ENCODE measurements at places on chromosomes 13 and 19. TPM values are rescaled to one million over a fixed set of nuclear protein-coding genes. Genes with fewer than 3 reads are reported as not detected.
A peak's percentile ranks its signal among the peaks of the same experiment; 100 is the strongest.

DNA sequence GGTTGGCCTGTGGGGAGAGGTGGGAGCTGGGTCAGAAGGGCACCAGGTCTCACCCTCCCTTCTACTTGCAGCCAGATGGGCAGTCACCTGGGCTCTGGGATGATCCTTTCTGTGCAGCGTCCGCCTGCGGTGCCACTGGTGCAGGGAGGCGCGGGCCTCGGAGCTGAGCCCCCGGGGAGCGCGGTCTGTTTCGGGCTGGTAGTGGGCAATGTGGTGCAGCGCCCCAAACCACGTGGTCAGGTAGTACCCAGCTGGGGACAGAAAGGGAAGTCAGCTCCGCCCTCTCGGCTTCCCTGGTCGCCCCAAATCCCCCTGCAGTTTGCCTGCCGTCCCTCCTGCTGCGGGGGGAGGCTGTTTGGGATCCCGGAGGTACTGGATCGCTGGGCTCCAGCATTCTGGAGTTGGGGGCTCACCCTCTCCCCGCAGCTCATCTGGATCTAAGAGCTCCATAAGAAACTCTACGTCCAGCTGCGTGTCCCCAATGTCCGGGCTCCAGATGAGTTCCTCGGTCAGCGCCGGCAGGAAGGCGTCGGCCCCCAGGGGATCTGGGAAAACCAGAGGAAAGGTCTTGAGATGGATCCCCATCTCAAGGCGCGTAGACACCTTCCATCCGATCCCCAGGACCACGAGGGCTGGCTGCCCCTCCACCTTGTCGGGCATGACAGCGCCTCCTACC is 8.8 kb downstream of the RINL start:
- no peak for DNase-seq

DNA sequence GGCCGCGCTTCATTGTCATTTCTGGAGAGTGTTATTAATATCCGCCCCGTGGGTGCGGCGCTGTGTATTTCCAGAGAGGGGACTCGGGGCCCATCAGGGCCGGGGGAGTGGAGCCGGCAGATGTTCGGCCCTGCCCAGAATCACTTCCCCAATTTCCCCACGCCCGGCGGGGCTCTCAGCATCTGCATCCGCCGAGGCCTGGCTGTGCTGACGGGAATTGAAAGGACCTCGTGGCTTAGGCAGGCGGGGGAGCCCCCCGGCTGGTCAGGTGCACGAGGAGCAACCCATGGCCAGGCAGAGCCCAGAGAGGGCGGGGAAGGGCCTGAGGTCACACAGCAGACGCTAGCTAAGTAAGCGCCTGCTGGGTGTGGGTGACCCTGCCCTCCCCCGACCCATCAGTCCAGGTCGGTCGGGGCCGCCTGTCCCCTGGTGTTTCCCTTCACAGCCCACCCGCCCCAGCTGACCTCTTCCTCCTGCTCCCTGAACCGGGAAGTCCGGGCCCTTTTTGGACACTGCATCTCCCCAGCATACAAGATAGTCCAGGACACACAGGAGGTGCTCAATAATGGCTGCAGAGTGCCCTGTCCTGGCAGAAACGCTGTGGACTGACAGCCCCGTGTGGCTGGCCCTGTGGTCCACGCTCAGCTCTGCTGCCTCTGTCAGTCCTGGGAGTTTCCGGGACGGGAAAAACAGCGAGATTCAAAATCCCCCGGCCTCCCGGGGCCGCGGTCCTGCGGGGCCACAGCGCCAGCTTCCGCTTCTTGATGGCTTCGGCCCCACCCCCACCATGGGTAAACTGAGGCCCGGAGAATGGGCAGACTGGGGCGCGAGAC is 22.1 kb downstream of the ARID3A start:
- DNase-seq = peak; percentile 84

DNA sequence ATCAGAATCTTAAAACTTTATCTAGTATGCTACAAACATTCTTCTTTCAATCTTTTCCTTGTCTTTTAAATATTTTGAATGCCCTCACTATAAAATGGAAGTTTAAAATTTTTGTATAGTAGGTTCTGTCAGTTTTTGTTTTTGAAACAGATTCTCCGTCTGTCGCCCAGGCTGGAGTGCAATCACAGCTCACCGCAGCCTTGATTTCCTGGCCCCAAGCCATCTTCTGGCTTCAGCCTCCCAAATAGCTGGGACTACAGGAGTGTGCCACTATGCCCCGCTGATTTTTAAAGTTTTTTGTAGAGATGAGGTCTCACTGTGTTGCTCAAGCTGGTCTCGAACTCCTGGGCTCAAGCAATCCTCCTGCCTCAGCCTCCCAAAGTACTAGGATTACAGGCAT is 20.7 kb downstream of the PHF11 start:
- no peak for DNase-seq

DNA sequence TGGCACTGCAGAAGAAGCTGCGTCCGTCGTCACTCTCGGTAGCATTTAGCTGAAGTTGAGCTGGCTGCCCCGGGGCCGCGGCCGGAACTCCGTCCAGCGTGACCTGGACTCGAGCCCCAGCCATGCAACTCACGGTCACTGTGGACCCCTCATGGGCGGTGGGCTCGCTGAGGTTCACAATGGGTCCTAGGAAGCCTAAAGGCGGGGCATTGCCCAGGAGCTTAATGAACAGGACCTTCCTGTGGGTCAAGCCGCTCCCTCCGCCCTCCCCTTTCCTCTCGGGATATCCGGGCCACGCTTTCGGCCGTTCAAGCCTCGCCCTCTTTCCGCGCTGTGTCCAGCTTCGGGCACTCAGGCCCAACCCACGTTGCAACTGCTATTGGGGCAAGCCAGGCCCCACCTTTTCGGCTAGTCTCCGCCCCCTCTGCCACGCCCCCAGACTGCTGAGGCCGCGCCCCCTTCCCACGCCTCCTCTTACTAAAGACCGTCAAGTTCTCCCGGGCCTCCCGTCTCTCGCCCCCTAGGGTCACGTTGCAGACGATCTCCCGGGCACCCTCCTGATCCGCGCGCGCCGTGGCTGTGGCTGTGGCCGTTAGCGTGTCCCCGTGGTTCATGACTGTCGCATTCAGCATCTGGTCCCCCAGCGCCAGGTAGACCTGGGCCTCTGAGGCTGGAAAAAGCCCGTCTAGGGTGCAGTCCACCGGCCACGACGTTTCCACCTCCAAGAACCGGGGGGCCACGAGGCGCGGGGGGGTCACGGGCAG is 1.4 kb upstream of the RAVER1 start:
- DNase-seq = peak; percentile 96

DNA sequence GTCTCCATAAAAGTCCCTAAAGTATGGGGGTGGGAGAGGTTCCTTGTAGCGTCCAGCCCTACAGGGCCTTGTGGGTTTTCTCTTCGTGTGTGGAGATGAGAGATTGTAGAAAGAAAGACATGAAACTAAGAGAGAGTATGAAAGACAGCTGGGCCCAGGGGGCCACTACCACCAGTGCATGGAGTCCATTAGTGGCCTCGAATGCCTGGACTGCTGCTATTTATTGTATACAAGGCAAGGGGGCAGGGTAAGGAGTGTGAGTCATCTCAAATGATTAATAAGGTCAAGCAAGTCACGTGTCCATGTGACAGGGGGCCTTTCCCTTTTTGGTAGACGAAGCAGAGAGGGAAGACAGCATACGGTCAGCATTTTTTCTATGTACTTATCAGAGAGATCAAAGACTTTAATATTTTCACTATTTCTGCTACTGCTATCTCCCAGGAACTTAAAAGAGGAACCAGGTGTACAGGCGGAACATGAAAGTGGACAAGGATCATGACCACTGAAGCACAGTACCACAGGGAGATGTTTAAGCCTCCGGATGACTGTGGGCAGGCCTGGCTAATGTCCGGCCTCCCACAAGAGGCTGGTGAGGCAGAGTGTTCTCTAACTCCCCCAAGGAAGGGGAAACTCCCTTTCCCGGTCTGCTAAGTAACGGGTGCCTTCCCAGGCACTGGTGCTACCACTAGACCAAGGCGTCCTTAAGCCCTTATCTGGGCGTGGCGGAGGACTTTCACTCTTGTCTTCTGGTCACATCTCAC is 25.5 kb downstream of the FGF21 start:
- DNase-seq = no peak

- no peak for DNase-seq
Observed at GRCh38 chr19:42089191-42089750, 13.3 kb downstream of the ZNF574 start.

GRCh38 chr19:38842439-38843174 is 7.2 kb downstream of the HNRNPL start:
- no peak for DNase-seq

DNA sequence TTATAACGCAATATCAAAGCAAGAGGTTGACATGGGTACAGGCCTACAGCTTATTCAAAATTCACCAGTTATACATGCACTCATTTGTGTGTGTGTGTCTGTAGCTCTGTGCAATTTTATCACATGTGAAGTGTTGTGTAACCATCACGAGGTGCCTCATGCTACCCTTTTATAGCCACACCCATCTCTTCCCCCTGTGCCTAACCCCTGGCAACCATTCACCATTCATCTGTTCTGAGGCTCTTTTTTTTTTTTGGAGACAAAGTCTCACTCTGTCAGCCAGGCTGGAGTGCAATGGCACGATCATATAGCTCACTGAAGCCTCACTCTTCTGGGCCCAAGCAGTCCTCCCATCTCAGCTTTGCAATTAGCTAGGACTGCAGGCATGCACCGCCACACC is 78.4 kb downstream of the DPF1 start:
- DNase-seq = no peak

DNA sequence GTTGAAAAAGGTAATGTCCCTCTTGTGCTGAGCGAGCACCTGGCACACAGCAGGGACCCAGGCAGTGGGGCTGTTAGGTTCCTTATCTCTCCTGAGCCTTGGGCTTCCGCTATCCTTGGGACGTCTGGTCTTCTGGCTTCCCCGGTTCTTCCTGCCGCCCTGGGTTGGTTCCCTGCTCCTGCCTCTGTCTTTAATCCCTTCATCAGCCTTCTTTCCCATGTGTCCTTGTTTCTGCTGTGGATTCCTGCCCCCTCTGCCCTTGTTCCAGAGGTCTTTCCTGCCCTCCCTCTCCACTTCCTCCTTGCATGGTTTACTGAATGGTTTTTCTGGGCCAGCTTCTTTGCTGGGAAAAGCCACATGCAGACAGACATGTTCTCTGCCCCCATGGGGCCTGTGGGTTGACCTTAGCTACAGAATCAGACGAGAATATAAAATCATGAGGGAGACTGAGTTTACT is 2.6 kb downstream of the EPN1 start:
- peak; percentile 40 for DNase-seq

DNA sequence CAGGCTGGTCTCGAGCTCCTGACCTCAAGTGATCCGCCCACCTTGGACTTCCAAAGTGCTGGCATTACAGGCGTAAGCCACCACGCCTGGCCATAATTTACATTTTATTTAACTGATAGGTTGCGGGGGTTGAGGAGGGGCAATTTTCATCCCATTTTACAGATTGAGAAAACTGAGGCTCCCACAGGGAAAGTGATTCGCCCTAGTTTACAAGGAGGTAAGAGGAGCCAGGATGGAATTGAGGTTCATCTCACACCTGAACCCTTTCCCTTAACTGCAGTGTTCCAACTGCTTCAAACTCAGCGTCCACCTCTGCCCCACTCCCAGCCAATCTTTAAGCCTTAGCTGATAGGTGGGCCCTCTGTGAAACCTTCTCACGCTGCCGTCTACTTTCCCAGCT is 4.0 kb upstream of the NAPA start:
- no peak for DNase-seq

The ZNF837 gene
- 1.2 TPM for total RNA-seq

The ZAR1L gene
- total RNA-seq = not detected

The TYROBP gene
- total RNA-seq = 460 TPM

The MBD3L2 gene
- not detected for total RNA-seq

The IGFL3 gene
- not detected for total RNA-seq

The GTPBP3 gene
- total RNA-seq = 21.0 TPM

Measured in lower lobe of right lung (tissue), 2 donors.